ENCODE measurements at places on chromosomes 6 and 20.

- no peak for DNase-seq
Measured at GRCh38 chr6:15956205-15957106, 172.4 kb upstream of the MYLIP start.

- no peak for DNase-seq
Measured at GRCh38 chr6:10730254-10730653, 7.4 kb downstream of the TMEM14C start.

- DNase-seq = no peak
Measured at GRCh38 chr20:17783671-17784070, 83.9 kb downstream of the BANF2 start.

GRCh38 chr20:60806354-60806753 is 445.7 kb upstream of the CDH4 start:
- no peak for DNase-seq

GRCh38 chr20:49882171-49882970 is 33.0 kb downstream of the SPATA2 start:
- DNase-seq = no peak

All from GM04503 (cell line).